ENCODE measurements at places on chromosomes 3 and 15.

DNA sequence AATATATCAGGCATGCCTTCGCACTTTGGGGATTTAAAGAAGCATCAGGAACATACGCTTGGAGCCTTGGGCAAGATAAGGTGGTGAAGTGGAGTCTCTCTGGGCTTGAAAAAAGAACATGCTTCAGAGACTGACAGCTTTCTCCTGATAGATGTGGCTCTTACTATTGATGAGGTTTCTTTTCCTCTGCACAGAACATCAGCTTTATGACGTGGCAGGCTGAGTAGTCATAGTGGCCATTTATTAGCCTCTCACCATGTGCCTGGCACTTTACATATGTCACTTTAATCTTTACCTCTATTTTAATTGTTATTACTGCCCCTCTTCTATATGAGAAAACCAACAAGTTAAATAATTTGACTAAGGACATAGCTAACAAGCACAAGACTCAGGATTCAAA lies 19.0 kb upstream of the LRRC58 start:
- no peak for DNase-seq

DNA sequence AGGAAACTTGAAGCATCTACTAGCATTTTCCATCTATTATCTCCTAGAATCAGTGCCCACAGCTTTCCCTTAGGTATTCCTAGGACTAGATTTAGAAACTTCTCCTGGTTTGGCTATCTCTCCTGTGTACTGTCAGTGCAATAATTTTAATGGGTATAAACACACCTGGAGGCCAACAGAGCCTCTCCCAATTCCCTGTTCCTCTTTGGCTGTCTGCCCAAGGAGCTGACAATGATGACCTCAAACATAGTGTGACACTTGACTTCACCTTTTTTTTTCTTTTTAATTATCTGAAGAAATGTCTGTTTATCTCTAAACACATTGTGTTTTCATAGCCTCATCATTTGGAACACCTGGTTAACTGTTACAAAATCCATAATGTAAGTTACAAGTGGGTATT lies 754.5 kb upstream of the ALCAM start:
- DNase-seq = no peak

DNA sequence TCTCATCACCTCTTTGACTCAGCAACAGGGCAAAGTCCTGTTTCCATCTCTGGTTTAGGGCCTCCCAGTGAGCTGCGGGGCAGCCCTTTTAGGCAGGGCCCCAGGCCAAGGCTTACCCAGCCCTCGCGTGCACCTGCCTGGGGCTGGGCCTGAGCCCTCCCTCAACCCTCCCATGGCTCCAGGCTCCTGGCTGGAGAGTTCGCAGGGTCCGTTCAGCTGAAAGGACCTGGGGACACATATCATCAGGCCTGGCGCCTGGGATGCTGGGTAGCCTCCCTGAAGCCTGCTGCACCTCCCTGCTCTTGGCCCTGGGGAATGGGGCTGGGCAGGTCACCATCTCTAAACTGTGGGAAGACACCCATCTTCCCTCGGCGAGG lies 29.7 kb downstream of the HDAC11 start:
- no peak for DNase-seq

DNA sequence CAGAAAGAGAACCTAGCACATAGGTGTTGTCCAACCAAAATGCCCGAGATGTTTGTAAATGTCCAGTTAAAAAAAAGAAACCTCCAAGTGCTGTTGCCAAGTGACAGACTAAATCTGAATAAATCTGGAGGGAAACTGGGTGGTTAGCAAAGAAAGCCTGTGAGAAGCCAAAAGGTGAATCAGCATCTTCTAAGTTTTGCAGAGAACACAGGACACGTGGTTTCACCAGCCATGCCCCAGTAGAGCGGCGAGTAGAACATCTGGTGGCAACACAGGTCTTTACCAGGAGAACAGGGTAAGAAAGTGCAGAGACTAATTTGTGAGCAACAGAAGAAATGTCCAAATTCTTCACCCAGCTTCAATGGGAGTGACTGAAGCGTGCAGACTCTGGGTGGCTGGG lies 986.0 kb downstream of the ROBO2 start:
- DNase-seq = no peak

DNA sequence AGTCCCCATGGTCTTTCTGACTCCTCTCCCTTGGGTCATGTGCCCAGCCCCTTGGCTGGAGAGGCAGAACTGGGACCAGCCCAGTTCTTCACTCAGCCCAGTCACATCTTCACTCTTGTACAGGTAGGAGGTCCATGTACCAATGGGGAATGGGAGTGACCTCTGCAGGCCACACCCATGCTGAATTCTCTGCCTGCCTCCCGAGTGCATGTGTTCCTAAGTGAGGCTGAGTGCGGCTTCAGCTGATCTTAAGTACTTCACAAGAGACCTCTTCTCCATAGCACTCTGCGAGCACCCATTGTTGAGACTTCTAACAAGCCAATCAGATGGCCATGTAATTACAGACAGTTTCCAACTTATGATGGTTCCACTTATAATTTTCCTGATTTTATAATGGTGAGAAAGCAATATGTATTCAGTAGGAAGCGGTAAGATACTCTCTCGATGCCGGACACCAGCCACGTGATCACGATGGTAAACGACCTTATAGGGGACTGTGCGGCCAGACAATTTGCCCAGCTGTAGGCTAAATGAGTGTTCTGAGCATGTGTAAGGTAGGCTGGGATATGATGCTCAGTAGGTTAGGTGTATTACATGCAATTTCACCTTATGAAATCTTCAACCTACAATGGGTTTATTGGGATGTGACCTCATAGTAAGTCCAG lies 112.1 kb downstream of the KLF13 start:
- DNase-seq = no peak

DNA sequence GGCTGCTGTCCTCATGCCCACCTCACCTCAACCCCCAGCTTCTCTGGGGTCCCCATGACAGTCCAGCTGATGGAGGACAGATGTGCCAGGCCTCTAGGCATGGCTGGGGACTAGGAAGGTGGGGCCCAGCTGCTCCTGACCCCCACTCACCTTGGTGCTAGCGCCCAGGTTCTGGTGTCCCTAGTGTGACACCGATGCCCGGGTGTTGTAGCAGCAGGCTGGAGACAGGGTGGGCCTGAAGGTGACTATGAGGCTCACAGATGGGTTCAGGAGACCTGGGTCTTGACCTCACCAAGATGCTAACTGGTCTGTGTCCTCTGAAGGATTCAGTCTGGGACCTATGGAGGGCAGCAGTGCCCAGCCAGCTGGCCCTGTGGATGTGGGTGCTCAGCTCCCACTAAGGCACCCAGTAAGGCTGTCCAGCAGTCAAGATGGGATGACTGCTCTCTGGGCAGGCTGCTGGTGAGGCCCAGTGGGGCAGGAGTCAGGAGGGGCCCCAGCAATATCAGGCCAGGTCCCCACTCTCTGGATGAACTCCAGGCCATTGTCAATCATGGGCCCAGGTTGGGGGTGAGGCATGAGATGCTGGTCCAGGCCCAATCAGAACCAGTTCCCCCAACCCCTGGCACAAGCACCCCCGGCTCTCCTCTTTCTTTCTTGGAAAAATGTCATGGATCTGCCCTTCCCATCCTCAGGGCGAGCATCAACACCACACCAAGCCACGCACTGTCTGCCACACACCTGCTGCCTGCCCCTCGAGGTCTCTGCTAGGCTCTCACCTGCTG lies 33.0 kb downstream of the ALDH1L1 start:
- DNase-seq = no peak

DNA sequence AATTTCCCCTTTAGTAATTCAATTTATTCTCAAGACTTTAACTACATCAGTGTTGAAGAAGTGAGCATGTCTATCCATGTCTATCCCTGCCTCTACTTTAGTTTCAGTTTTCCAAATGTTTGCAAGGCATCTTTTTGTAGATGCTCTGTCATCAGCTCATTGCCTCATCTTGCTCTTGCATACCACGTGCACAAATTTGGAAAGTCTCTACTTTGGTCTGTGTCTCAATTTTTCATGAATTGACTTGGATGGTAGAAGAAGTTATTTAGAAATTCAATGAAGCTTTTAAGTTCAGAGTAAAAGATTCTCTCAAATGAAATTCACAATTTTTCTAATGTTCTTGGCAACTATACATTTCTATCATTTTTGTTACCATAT lies 55.3 kb downstream of the CLDN1 start:
- DNase-seq = no peak

DNA sequence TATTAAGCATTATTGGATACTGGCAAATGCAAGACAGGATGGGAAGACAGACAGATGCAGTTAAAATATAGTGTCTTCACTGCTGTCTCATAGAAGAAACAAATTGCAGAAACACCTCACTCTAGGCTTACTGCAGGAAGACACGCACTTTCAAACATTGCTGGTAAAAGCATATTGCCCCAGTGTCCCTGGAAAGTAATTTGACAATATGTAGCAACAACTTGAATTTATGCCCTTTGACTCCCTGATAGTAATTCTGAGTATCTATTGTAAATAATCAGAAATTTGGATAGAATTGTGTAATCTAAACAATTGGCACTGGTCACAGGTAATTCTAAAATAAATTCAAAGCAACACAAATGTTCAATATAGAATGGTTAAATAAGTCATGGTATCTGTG lies 62.0 kb downstream of the MSL2 start:
- no peak for DNase-seq

Data from NCI-H2171 treated with DMSO at 0.1 percent for 48 hours (cell line).